ENCODE measurements at places on chromosomes 1 and 21.

GRCh38 chr1:56202186-56202585 lies 377.2 kb downstream of the PLPP3 start:
- no peak for DNase-seq

DNA sequence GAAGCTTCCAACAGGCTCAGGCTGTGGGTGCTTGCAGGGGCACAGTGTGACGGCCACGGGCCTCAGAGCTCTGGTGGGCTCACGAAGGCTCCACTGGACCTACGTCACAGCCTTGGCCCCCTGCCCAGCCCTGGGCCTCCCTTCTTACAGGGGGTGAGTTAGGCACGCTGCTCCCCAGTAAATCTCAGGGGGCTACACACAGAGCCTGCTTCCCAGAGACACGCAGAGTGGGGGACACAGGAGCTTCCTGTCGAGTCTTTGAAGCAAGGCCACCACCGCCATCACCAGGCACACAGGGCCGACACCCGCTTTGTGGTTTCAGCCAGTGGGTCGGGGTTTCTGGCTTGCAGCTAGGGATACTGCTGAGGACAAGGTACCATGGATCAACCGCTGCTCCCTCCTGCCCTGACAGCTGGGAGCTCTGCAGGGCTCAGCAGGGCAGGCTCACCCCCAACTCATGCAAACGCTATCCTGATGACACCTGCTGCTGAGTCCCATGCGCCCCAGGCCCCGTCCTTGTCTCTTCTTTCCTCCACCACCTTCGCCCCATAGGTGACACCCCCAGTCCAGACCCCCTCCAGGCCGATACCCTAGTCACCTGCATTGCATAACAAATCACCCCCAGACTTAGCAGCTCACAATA lies 5.5 kb upstream of the CFAP410 start:
- no peak for DNase-seq

- no peak for DNase-seq
Measured at GRCh38 chr1:44985747-44986359, 542 bp downstream of the EIF2B3 start.

DNA sequence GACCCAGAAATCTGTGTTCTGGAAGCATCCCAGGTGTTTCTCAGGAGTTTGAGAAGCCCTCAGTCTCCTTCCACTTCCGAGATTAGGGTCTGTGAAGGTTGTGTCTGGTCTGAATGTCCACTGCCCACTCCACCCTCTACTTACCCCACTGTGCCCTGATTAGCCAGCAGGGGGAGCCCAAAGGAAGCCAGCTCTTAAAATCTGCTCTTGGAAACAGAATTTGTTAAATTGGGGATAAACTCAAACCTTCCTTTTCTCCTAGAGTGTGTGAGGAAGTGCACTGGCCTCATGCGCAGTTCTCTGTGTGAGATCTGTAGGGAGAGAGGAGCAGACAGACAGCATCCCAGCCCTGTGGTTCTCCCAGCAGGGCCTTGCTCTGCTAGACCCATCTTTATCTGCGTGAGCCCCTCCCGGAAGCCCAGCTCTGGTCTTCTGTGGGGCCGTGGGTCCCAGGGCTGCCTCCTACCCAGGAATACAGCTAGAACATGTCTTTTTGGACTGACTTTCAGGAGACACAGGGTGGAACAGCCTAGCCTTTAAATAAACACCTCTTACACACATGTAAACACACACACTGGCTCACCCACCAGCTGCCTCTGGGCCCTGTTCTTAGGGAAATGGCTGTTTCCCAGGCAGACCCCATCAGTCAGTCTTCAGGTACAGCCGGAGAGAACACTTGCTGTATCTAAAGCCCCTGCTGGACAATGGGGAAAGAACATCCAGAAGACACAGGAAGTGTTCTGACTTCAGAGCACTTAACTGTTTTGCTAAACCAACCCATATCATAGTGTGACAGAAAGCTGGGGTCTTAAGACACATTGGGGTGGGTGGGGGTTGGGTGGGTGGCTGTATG lies 52.2 kb downstream of the SMYD2 start:
- DNase-seq: no peak

DNA sequence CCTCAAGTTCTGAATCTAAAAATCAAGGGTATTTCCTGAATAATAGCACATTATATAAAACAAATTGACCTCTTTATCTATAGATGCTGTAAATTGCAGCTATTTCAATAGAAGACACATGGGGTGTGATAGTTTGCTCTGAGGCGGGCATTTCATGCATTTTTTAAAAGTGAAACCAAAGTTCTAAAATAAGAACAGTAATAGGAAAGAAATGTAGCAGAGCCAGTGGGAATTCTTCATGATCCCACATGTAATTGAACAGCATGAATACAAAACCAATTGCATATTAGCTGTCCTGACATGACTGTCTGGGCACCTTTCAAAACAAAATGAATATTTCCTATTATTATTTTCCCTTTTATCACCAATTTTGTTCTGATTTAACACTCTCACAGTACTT lies 85.0 kb downstream of the RGS21 start:
- DNase-seq: no peak

GRCh38 chr1:111832521-111833155 lies 76.9 kb downstream of the DDX20 start:
- DNase-seq: no peak

GRCh38 chr1:65850281-65850680 lies 57.6 kb downstream of the PDE4B start:
- DNase-seq: no peak

DNA sequence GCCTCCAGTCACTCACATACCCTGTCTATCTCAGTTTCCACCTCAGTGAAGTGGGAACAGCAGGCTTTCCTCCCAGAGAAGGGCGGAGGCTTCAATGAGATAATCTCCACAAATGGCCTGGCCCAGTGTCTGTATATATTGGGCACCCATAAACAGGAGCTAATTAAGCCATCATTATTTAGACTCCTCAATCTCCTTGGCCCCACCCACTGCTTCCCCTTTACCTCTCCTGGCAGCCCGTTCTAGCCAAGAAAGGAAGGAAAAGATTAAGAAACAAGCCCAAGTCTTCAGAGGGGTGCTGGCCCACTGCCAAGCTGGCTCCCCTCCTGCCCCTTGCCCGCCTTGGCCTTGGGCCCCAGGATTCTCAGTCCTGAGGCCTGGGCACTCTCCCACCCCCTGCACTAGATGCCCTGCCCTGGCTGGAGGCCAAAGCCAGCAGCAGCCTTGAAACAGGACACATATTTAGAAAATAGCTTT lies 15.9 kb upstream of the EPB41 start:
- no peak for DNase-seq

GRCh38 chr1:98126740-98127139 lies 205.9 kb upstream of the DPYD start:
- no peak for DNase-seq

DNA sequence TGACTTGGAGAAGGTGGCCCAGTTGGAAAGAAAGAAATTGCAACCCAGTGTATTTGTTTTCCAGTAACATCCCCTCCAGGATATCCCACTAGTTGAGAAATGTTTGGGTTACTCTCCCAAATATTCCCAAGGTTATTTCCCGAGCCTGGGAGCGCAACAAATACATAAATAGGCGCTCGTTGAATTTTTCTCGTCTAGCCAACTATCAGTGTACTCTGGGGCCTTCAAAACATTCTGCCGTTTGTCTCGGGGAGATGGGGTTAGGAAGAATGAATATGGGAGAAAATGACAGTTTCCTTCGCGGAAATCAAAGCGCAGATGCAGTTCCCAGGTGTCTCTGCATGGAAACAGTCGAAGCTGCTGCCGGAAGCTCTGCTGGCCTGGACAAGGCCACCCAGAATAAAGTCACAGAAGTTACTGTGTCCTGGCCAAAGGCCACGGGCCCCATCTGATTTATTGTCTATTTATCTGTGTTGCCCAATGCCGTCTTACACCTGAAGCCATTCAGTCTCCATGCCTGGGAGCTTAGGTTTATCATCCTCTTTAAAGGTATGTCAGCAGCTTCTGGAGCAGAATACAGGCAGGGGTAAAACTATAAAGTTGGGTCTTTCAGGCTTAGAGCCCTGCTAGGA lies 1.0 kb downstream of the C1orf115 start:
- no peak for DNase-seq

- no peak for DNase-seq
Measured at GRCh38 chr1:41713141-41713540, 205.6 kb downstream of the HIVEP3 start.

DNA sequence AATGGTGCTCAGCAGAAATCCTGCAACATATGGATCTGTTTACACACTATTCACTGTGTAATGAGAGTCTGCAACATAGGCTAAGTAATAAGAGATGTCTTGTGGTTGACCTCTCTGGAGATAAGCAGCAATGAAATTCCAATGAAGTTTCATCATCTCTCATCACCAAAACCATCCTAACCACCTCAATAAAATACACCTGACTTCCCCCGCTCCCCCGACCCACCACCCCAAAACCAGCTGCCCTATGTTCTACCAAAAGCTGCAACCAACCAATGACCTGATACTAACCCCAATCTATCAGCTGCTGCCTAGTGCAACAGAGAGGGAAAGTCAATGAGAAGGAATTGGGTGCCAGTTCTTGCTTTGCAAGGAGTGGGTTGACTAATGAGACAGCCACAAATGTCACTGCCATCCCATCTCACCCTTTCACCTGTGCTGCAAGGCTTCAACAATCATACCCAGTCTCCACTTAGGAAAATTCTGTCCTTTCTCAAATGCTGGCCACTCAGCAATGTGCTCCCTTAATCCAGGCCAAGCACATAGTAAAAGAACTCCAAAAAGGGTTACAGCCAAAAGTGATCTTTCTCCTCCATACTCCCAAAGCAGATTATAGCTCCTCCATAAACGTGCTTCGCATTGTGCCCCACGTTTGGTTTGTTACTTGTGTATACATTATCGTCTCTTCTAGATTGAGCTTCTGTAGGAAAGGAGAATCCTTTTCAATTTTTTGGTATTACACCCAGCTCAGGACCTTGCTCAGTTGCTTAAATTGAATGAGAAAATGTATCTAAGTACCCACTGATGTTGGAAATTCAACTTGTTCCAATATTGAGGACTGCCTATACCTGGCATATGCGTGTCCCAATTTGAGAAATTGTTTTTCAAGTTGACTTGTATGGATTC lies 29.0 kb downstream of the MRPL39 start:
- no peak for DNase-seq

DNA sequence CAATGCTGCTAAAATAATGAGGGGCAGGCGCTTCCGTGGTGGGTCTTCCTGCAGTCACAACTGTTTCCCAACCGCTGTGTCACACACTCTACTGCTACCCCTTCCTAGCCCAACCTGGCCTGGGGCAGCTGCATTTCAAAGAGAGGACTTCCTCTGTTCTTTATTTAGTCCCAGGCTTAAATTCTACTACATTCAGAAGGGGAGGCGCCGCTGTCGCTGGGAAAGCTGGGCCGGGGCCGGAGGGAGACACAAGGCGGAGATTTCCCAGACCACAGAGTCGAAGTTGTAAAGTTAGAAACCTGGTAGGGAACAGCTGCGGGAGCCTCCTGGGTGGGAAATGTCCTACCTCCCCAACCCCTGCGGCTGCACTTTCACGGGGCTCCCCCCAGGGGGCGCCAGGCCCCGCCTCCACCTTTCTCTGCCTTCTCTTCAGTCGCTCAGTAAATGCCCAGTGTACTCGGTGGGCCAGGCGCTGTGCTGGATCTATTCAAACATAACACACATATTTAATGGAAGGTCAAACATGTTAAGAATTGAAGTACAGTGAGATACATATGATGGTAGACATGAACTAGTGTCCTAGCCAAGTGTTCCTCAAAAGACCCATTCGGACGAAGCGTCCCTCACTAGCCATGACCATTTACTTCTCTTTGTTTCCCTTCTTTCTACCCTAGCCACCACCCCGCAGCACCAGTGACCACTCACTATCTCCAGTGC lies 23.1 kb downstream of the DYRK3 start:
- DNase-seq: peak; percentile 61

DNA sequence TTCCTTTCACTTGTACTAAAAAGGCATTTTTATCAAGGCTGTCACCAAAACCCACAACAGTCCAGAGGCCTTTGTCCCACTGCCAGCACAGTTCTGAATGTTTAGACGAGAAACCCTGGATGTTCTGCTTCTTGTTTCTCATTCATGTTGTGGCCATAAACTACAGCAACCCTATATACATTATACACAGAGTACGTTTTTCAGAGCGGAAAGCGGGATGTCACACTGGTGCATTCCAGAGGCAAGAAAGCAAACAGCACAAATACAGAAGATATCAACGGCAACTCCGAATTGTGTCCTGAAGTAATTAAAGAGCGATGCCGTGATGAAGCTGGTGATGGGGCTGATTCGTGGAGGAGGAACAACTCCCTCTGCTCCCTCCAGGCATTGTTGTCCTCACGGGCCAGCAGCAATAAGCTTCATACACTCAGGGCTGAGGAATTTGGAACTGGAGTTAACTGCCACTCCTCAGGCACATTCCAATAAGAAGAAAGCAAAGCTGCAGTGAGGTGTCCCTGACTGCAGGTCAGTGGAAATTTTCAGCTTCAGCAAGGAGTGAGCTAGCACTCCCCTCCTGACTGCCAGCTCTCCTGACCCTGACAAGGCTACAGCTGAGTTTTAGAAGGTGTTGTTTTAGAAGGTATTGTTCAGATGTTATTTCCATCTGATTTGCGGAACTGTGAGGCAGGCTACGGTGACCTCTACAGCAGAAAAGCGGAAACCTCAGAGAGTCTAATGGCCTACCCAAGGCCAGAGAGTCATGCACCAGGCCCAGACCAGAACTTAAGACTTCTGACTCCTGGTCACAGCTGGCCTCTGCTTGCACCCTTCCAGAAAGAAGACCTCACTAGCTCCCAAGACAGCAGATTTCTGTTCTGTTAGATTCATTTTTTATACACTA lies 149.0 kb downstream of the TGFBR3 start:
- DNase-seq: no peak

All from activated naive CD4-positive, alpha-beta T cell treated with anti-CD3 and anti-CD28 coated beads, Interleukin-2, amount 50 U/mL, for 72 hours (primary cell).